ENCODE measurements at places on chromosomes 7 and 10.
A peak's percentile ranks its signal among the peaks of the same experiment; 100 is the strongest.

- no peak for DNase-seq
Observed at GRCh38 chr10:19983880-19984565, 167.8 kb downstream of the PLXDC2 start.

DNA sequence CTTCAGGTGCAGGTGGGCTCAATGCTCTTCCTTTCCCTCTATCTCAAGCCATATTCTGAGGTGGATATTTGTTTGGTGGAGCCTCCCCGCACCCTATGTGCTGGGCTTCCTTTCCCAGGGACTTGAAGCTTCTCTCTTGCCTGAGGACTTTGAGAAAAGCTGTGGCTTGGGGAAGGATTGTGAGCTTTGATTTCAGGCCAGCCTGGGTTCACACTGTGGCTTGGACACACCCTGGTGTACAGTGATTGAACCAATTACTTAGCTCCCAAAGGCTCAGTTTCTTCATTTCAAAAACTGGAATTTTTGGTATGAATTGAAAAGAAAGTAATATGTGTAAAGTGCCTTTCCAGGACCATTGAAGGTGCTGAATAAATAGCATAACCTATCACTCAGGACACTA, 224.5 kb upstream of the GLI3 start:
- no peak for DNase-seq

DNA sequence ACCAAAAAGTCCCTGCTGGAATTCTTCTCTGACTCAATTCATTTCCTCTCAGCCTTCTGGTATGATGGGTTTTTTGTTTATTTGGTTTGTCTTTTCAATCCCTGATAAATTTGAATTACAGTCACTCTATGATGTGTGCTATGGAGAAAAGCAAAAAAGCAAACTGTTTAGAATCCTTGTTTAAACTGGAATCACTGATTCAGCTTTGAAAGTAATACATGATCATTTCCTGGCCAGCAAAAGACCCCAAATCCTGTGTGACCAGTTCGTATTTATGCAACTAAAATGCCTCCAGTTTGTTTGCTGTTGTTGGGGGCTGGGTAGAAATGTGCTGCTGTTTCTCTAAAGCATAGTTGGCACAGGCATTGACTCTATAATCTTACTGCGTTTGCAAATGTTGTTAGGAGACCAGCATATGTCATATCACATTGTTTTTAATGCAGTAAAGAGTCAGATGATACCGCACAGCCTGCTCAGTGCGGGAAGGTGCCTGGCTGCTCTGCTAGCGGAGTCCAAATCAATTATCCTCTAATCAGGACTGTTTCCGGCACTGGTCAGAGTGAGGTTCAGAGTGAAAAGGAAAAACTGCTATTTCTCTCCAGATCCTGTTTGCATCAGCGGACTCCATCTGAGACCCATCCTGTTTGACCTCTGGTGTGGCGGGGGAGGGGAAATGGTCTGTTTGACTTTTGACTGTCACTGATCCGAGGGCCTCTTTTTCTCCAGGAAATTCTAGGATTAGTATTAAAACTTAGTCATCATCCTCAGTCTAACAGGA, 40.6 kb upstream of the ADD3 start:
- DNase-seq, result no peak

- DNase-seq, result no peak
Observed at GRCh38 chr10:72062382-72062781, 26.0 kb downstream of the SPOCK2 start.

DNA sequence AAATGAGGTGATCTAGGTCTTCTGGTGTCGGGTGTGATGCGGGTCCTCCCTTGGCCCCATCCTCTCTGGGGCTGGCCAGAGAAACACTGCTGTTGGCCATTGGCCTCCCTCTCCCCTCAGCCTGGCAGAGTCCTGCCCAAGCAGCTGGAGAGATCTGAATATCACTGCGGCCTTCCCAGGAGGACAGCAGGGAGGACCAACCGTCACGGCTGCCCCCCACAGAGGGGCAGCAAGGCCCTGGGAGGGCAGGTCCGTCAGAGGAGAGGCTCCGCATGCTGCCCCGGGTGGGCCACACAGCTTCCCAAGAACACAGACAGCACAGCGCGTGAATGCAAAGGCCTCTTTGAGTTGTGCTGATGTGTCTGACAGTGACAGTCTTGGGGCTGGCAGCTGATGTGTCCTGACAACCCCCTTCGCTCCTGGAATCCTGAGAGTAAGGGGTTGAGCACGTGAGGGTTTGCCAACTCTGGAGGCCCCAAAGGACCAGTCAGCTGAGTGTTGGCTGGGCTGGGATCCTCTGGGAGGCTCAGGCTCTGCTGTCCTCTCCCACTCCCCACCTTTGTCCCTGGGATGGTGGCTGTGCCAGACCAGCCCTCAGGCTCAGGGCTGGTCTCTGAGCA, 132.5 kb upstream of the UNC5B start:
- DNase-seq, result no peak

- no peak for DNase-seq
Observed at GRCh38 chr10:53166325-53166724, 393.7 kb upstream of the MBL2 start.

DNA sequence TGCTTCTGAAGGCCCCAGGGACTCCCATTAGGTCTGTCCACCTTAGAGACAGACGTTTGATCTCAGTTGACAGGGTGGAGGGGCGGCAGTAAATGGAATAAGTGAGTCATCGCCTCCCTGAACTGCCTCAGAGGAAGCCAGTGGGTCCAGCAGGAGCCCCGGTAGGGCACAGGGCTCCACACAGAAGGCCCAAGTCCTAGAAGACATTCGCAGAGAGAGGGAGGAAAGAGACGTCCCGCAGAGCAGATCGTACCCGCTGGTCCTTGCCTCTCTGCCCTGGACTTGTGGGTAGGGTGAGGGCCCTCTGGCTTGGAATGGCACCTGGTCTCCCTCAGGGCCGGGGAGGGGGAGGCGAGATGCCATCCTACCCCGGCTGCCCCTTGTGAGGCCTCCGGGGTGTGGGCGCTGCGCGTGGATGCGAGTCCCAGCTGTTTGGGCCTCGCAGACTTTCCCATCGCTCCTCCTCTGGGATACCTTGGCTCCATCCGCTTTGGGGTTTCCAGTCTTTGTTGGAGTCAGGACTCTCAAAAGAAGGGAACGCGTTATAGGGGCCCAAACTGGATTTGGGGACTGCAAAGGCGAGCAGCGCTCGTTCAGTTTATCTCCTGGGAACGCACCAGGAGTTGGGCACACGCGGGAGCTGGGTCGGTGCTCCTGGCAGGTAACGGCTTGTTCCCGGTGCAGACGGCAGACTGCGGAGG, 5.1 kb downstream of the TLX1 start:
- DNase-seq, result no peak

GRCh38 chr7:93160410-93160809, 12.2 kb upstream of the SAMD9L start:
- no peak for DNase-seq

- no peak for DNase-seq
Observed at GRCh38 chr7:115068220-115068619, 146.3 kb downstream of the MDFIC start.

- no peak for DNase-seq
Observed at GRCh38 chr10:34360984-34361383, 454.1 kb downstream of the PARD3 start.

DNA sequence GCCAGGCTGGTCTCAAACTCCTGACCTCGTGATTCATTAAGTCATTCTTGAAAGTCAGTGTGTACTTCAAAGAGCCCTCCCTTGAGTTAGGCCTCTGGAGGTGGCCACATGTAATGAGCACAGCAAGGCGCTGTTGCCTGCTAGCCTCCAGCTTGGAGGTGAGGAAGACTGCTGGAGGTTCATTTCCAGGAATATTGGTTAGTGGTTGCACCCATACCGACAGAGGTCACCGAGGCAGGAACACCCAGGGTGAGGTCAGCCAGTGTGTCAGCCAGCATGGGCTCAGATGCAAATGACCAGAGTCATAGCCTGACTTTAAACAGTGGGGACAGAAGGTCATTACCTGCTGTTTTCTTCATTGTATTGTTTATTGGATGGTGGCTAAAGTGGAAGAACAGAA, 85.0 kb downstream of the PLPP4 start:
- no peak for DNase-seq

- DNase-seq, result no peak
Observed at GRCh38 chr10:51691135-51691534, 8.3 kb downstream of the CSTF2T start.

- no peak for DNase-seq
Observed at GRCh38 chr10:35327790-35328403, 8.4 kb upstream of the CCNY start.

GRCh38 chr10:22588462-22588861, 125.9 kb downstream of the PIP4K2A start:
- no peak for DNase-seq

DNA sequence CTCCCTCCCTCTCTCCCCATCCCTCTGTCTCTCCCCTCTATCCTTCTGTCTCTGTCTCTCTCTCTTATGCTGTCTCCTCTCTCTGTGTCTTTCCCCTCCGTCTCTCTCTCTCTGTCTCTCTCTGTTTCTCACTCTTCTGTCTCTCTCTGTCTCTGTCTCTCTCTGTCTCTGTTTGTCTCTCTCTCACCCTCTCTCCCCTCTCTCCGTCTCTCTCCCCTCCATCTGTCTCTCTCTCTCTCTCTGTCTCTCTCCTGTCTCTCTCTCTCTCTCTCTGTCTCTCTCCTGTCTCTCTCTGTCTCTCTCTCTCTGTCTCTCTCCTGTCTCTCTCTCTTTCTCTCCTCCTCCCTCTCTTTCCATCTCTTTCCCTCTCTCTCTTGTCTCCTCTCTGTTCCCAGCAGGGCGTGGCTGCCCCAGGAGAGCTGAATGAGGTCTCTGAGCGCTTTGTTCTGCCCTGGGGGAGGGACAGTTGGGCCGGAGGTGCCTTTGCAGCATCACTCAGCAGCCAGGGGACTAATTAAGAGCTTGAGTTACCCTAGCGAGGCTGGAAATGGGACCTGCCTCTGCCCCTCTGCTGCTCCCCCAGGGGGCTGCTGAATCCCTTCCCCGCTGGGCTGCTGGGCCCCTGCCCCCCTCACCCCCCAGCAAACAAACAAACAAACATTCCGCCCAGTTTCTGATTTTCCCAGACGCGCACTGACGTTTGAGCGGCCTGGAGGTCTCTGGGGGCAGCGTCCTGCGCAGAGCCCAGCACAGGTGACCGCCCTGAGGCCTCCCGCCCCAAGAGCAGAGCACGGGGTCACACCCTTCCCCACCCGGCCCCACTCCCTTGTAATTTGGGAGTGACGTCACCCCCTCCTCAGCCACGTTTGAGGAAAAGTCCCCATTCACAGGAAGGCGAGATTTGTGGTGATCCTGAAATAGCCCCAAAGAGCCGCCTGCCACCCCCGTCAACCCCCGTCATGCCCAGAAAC, 68.1 kb downstream of the PDGFA start:
- no peak for DNase-seq

DNA sequence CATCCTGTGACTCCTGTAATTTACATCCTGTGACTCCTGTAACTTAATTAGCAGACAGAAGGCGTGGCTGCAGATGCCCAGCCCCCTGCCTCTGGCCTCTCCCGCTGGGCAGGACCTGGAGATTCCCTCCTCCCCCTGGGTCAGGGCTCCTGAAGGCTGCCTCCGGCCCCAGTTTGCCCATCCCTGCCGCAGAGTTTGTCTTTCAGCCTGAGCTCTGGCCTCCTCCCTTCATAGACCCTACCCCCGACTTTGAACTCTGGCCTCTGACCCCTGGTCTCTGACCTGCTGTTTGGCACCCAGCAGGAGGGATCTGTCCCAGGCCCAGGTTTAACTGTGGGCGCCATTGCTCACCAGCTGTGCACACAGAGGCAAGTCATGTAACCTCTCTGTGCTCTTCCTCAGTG, 45.6 kb downstream of the ELFN1 start:
- no peak for DNase-seq

- peak; percentile 76 for DNase-seq
Observed at GRCh38 chr7:26151953-26152781, at the start of gene NFE2L3. Gene NFE2L3, plus strand, starts transcription at chr7:26152198. Its CDS starts 301 bp downstream, at chr7:26152499.

DNA sequence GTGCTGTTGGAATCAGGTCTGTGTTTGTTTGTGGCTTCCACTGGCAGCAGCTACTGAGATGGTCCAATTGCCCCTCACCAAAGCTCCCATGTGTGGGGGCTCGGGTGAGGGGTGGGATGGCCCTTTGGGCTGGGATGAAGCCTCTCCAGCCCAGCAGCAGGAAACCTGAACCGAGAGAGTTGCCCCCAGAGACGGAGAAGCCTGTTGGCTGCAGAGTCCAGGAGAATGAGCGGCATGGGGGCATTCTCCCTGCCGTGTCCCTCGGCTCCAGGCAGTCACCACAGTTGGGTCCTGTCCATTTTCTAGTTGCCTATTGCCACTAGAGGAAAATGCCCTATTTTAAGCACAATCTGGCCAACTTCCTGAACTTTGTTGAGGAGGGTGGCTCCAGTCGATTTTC, 222.2 kb upstream of the PPP2R2D start:
- no peak for DNase-seq

DNA sequence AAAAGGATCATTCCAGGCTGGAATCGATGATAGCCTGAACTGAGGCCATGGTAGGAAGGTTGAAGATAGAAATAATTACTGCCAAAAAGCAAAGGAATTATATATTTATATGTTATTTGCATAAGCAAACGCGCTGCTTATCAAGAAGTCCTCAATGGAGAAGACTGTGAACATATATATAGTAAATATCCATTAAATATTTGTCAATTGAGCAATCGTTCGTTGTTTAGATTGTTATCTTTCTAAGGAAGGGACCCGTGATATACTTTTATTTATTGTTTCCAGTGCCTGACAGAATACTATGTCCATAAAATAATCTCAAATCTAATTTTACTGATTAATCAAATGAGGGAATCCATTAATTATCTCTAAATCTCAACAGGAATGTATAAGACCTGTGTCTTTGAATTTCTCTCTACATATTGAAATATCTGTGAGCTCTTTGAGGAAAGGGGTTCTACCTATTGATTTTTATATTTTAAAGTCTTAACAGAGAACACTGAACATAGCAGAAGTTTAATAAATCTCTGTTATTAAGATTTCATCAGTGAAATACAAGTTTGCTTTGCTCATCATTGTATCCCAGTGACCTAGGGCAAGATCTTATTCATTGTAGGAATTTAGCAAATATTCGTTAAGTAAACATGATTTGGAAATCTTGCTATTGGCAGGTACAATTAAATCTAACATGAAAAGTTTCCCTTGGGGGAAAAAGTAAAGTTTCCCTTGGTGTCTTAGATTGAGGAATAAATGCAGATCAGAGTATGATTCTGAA, 12.0 kb upstream of the HERC4 start:
- no peak for DNase-seq

DNA sequence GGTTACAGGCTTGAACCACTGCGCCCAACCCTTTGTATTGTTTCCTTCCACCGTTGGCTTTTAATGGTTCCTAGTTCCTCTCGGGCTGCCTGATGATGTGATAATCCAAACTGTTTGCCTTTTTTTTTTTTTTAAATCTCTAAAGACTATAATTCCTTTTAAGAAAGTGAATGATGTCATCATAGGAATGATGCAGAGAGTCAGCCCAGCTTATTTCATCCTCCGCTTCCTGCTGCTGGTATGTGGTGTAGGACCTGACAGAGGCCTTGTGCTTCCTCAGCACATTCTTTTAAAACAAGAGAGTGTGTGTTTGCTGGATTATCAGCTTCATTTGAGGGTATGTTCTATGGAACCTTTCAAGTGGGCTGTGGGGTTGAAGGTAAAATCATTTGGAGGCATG, 241.4 kb downstream of the LRMDA start:
- no peak for DNase-seq

DNA sequence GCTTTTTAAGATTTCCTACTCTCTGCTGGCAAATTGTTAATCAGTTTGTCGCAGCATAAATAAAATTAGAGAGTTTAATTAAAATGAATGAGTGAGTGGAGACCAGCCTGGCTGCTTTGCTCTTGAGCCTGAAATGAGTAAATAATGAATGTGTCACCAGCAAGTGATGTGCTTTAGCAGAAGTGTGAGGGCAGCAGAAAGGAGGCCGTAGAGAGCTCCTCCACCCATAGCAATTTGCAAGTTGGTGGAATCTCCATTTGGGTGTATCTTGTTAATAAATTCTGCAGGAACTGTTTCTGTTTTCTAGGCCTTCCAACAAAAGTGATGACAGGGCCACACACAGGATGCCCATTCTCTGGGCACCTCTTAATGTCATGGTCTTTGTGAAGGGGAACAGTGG, 18.8 kb upstream of the ERCC6 start:
- no peak for DNase-seq
